ENCODE measurements at places on chromosomes 7 and 10.

DNA sequence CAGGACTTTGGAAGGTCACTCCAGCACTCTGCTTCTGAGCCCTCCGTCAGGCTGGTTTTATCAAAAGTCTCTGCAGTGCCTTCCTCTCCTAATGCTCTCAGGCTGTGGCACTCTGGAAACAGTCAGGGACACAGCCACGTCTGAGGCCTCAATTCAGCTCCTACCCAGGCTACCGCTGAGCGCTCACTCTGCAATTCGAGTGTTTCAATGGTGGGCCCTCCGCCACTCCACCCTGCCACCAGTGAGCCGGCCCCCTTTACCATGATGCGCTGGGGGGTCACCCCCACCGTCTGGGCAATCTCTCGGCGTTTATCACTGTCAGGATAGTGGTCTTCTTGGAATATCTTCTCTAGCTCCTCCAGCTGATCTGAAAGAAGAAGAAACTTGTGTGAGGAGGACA is 3.5 kb downstream of the NOBOX start:
- no peak for DNase-seq

- DNase-seq: no peak
Observed at GRCh38 chr7:151597541-151598444, 78.1 kb upstream of the RHEB start.

DNA sequence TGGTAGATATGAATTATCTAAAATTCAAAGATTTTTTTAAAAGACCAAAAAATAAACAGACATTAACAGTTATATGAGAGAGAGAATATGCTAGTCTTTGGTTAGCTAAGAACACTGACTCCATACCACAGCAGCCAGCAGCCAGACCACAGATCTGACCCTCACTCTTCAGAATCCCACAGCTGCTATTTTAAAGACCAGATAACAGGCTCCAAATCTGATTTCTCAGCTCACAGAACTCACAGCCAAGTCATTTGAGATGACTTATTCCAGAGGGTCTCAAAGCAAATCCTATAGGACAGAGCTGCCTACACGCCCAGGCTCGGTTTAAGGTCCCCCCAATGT is 20.4 kb downstream of the NUDCD3 start:
- no peak for DNase-seq

GRCh38 chr7:129055294-129055816 is 444 bp upstream of the TNPO3 start:
- no peak for DNase-seq

Measured in RKO (cell line).